ENCODE measurements at places on chromosomes 1 and 21.

DNA sequence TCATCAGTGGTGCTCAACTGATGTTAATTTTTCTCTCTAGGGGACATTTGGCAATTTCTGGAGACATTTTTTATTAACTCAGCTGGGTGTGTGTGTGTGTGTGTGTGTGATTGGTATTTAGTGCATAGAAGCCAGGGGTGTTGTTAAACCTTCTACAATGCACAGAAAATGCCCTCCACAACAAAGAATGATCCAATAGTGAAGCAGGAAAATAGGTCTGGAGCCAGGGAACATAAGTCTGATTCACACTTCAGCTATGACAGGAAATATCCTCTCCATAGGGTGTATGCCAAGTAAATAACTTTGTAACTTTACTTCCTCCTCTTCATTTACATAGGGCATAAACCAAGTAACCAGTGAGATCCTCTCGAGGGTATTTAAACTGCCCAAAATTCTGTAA, 25.1 kb upstream of the TMEM61 start:
- DNase-seq = no peak

DNA sequence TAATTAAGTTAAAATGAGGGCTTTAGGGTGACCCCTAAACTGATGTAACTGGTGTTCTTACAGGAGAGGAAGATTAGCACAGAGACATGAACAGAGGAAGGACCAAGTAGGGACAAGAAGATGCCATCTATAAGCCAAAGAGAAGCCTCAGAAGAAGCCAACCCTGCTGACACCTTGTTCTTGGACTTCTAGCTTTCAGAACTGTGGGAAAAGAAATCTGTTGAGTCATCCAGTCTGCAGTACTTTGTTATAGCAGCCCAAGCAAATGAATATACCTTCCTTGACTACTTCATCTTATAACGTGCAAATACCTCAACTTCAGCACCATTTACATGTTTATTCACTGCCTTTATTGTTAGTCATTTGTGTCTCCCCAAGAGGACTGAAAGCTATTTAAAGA, 3.4 kb downstream of the ZBTB21 start:
- DNase-seq = no peak

GRCh38 chr21:44872649-44873355, 688 bp downstream of the PTTG1IP start:
- DNase-seq = no peak

DNA sequence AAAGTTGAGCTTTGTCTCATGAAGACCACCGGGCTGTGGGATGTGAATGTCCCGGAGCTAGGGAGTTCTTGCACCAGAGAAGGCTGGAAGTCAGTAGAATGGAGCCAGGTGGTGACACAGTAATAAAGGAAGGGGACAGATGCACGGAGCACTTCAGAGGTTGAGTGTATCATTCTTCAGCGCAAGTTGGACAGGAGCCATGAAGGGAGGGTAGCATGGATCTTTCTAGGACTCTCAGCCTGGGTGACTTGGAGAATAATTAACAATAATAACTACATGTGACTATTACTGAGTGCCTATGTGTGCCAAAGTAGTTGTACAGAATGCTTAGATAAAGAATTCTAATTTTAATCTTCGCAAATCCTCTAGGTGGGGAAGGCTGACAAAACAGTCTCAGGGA, 258.7 kb upstream of the AJAP1 start:
- DNase-seq = no peak

DNA sequence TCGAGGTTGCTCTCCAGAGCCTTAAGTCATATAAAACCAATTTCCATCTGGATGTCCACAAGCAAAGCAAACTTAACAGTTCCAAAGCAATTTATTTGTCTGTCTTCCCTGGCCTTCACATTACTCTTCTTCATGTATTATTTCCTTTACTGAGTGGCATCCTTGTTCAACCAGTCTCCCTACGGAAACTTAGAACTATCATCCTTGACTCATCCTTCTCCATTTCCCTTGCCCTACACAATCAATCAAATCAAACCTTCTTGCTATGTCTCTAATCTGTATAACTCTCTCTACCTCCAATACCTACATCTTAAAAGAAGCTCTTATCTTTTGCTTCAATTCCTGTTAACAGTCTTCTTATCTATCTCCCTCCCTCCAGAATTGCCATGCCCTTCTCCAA, 25.4 kb downstream of the EGLN1 start:
- no peak for DNase-seq

All from urothelium cell line (cell line).